NCI-H524 treated with DMSO at 0.1 percent for 48 hours (cell line): ENCODE measurements at places on chromosomes 5 and 9.

DNA sequence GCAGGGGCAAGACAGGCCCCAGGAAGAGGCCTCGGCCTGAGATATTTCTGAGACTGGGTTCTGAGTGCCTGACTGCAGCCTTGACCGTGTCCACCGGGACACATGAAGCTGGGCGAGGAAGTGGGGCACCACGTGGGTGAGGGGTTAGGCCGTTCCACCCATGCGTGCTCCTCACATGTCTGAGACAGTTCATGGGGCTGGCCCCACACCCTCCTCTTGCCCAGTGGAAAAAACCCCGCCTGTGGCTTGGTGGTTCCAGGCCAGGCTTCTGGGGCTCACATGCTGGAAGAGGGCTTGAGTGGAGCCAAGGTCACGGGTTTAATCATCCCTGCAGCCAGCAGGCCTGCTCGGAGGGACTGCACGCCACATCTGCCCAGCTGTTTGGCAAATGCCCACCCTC, 11.4 kb downstream of the HMCN2 start:
- no peak for DNase-seq

GRCh38 chr5:43679214-43679613, 76.2 kb downstream of the NNT start:
- no peak for DNase-seq

GRCh38 chr5:21236104-21236503, 1248.1 kb upstream of the CDH18 start:
- DNase-seq = no peak

GRCh38 chr9:37229882-37230482, 109.6 kb downstream of the ZCCHC7 start:
- DNase-seq = no peak

DNA sequence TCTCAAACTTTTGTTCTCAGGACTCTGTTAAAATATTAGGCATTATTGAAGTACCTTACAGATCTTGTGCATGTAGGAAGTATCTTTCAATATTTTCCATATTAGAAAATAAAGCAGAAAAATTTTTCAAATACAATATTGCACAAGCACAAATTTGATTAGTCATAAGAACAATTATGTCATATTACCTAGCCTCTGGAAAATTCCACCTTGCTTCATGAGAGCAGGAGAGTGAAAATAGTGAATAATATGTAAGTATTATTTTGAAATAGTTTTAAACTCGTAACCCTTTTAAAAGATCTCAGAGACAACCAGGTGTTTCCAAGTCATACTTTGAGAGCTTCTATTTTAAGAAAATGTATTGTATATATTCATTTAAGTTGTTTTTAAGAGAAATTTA, 1672.9 kb upstream of the ACO1 start:
- DNase-seq = no peak

DNA sequence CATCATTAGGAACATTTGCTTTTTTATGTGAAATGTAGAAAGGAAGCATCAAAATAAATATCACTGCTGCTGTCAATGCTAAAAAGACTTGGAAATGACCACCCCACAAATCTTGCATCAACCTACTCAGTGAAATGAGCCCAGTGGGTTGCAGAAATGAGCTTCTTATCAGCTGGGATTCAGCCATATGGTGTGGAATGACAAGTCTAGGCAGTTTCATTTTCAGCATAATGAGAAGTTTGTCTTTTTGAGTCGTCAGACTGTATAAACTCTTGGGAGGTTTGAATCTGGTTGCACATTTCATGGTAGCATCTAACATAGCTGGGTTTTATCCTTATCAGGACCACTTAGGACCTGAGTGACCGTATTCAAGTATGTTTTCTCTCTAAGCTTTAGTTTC, 251.1 kb upstream of the PPP1R2B start:
- DNase-seq = no peak

- DNase-seq = no peak
Measured at GRCh38 chr5:1086871-1087270, 25.0 kb downstream of the SLC12A7 start.

DNA sequence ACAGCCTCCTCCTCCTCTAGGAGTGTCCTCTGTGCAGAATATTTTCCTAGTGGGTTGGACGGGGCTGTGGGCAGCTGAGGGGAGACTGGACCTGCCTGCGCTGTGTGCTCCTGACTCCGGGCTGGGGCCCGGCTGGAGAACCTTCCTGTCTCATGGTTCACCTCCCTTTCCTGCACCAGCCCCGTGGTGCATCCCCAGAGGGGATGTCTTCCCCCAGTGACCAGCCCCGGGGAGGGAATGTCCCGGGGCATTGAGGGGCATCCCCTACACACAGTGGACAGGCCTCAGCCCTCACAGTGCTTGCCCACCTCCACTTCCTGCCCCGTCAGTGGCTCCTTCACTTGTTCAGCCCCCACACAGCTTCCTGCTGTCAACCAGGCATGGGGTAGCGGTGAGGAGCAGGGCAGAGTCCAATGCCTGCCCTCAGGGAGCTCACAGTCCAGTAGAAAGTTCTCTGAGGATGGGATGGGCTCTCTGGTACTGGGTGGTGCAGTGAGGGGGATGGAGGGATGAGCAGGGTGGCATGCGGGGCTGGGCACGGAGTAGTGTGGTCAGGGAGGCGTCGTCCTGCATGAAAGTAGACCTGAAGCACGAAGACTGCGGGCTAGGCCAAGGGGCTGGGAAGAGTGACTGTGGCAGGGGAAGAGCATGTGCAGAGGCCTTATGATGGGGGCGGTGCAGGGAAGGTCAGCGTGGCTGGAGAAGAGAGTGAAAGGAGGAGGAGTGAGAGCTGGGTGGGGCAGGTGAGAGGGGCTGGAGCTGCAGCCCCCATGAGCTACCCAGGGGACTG, 52.1 kb upstream of the PITX1 start:
- DNase-seq = no peak

GRCh38 chr5:15131909-15132308, 260.3 kb upstream of the ANKH start:
- DNase-seq = no peak

DNA sequence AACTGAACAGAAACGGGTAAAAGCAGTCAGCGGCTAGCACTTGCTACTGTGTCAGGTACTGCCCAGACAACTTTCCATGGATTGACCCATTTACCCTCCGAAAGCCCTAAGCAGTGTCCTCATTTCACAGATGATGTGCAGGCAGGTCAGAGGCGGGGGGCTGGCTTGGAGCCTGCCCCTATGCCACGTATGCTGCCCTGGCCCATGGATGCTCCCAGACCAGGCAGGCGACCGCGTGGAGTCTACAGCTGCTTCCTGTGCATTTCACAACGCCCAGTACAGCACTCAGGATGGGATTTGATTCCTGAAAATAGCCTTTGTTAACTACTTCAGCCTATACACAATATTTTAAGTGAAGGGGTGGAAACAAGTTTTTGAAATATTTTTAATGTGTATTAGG, 202.9 kb downstream of the NXNL2 start:
- no peak for DNase-seq

DNA sequence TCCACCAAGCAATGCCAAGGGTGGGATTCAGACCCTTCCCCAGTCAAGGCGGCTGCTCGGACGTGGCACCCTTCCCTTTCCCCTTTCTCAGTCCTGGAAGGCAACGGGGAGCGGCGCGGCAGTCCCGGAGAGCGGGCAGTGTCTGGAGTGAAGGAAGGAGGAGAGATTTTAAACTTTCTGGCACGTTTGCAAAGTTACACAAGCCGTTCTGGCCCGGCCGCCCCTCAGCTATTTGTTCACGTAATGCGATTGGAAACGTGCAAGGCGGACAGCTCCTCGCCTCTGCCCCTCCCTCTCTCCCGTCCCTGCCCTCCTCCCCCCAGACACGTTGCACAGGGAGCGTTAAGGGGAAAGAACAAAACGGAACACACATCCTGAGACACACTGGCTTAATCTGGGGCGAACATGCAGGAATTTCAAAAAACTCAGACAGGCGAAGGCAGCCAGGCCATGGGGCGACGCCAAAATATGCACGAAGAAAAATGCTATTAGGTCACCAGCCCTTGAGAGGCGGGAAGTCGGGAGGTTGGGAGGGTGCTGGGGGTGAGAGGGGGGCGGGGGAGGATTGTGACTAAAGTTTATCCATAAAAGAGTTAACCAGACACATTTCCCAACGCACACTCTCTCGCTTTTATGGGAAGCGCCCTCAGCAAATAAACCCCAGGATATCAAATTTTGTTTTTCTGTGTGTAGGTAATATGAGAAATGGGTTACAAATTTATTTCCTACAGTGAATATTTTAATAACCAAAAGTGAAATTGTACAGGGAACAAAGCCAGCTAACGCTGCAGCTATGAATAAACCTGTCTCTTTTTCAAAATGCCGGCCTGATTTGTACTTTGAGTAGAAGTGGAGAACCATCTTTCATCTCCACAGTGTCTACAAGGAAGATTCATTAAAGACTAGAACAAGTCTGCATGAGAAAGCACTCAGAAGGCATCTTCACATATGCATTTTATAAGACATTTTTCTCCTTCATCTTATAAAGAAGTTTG, at the start of gene LOX:
Gene LOX (minus strand): TSS at position 144 of the 995 bp plus-strand sequence. CDS start 274 bp downstream, outside the sequence.
- no peak for DNase-seq

GRCh38 chr9:35195683-35196082, 33.9 kb downstream of the UNC13B start:
- DNase-seq = no peak

GRCh38 chr9:121294866-121295661, 27.1 kb downstream of the GSN start:
- no peak for DNase-seq

DNA sequence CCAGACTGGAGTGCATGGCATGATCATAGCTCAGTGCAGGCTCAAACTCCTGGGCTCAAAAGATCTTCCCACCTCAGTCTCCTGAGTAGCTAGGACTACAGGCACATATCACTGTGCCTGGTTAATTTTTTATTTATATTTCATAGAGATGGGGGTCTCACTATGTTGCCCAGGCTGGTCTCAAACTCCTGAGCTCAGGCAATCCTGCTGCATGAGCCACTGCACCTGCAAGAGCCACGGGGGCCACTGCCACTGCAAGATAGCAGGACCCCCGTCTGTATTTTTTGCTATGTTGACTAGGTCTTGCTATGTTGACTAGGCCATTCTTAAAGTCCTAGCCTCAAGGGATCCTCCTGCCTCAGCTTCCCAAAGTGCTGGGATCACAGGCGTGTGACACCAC, 6.5 kb downstream of the CYSTM1 start:
- no peak for DNase-seq

GRCh38 chr5:1294835-1295649, at the start of gene TERT:
Gene TERT (minus strand): TSS chr5:1295068. CDS start chr5:1294989, 79 bp downstream.
- no peak for DNase-seq
